Thymus (tissue), 14 donors: ENCODE measurements at places on chromosomes 1 and 21.

DNA sequence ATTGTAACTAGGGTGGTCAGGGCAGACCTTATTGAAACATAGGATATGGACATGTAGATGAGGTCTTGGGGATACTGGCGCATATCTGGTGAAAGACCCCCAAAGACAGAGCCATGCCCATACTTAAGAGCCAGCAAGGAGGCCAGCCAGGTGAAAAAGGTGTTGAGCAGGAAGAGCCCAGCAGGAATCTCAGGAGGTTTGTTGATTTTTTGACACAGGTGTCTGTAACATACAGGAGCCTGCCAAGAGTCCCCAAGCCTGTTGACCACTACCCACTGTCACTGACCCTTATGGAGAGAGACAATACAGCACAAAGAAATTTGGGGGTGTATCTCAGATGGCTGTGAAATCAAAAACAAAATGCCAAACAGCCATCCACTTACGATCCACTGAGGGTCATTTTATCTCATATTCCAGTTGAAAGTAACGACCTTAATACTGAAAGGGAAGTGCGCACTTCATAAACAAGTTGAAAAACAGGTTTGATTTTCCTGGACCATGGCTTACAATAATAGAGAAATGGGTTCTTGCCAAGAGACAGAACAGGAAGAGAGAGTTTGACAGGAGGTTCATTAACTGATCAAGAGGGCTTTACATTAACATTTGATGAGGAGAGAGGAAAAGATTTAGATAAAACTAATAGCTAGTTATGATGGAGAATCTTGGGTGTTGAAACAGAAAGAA lies 163.6 kb downstream of the GLUL start:
- DNase-seq = no peak
- H3K27ac ChIP-seq = no peak overlapping the region
- H3K4me1 ChIP-seq = no peaks in the 10 kb centered on the region
- no peak overlapping the region for H3K4me3 ChIP-seq
- no peaks in the 10 kb centered on the region for H3K36me3 ChIP-seq

DNA sequence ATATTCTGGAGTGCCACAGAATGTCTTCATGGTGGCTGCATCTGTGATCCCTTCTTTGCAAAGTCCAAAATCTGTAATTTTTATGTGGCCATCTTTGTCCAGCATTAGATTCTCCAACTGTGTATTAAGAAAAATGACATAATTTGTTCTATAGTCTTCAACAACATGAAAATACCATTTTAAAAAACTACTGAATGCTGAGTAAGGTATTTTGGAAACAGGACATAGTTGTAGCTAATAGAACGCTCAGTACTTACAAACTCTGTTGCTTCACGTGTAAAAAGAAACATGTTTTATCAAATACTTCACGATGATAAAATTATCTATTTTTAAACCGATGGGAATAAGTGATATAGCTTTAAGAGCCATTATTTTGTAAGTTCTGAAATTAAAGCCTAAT lies 286.3 kb downstream of the AKT3 start:
- H3K27ac ChIP-seq = no peak overlapping the region
- DNase-seq = no peak
- H3K4me3 ChIP-seq = no peak overlapping the region
- no peaks in the 10 kb centered on the region for H3K4me1 ChIP-seq
- H3K36me3 ChIP-seq = peaks cover 7% of the 10 kb centered on the region

DNA sequence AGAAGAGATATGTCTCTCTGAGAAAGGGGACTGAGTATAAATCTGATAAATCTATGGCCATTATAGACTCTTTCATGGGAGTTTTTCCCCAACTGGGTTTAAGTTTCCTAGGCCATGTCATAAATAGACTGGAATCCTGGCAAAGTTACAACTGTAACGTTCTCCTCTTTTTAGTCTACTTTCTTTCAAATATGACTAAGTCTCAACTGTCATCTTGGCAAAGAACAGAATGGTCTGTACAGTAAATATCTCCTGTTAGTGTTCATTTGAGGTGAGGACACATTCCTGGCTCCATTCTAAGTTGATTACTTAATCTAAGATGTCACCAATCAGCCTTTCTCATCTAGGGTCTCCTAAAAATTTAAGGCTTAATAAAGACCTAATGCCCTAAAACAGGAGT lies 300.5 kb downstream of the BRINP2 start:
- no peaks in the 10 kb centered on the region for H3K36me3 ChIP-seq
- H3K27ac ChIP-seq = no peak overlapping the region
- DNase-seq = no peak
- no peaks in the 10 kb centered on the region for H3K4me1 ChIP-seq
- no peaks in the 10 kb centered on the region for H3K27me3 ChIP-seq
- H3K4me3 ChIP-seq = no peak overlapping the region

DNA sequence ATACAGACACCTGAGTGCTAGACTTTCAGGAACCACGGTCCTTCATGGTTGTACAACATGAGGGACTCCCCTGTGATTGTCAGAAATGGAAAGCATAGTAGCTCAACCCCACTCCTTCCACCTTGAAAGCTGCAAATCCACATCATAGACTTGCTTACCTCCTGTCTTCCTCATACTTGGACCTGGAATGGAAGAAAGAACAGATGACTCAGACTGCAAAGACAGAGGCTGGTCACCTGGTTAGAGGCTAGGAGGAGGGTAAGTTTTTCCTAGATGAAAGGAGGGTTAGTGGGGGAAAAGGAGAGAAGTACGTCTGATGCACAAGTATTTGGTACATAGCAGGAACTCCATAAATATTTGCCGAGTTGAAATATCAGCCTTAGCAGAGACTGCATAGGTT lies 37.2 kb downstream of the LRRC71 start:
- no peak for DNase-seq
- H3K4me3 ChIP-seq = no peak overlapping the region
- H3K4me1 ChIP-seq = no peaks in the 10 kb centered on the region

DNA sequence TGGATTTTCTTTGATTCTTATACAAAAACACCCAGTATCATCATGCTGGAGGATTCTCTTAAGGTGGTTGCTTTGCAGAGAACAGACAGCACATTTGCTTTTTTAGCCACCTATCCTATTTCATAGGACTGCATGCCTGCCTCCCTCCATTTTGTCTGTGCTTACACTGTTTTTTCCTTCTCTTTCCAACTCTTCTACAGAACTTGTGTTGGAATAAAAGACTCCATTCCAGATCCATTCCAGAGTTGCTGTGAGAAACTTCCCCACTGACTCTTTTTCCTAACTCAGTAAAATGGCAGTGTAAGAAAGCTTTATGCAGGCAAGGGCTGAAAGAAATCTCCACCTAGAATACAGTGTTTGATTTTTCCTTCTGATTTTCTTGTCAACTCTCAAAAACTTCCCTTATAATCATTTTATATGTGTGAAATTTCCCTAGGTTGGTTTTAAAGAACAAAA lies 5.2 kb upstream of the ARID1A start:
- no peak overlapping the region for H3K4me3 ChIP-seq
- no peaks in the 10 kb centered on the region for H3K27me3 ChIP-seq
- peaks cover 32% of the 10 kb centered on the region for H3K4me1 ChIP-seq
- H3K36me3 ChIP-seq = no peaks in the 10 kb centered on the region
- no peak for DNase-seq

- H3K4me1 ChIP-seq = no peaks in the 10 kb centered on the region
- H3K27me3 ChIP-seq = no peaks in the 10 kb centered on the region
- H3K27ac ChIP-seq = no peak overlapping the region
- no peaks in the 10 kb centered on the region for H3K36me3 ChIP-seq
Measured at GRCh38 chr21:34182436-34182835, 109.1 kb downstream of the MRPS6 start.

- no peak overlapping the region for H3K27ac ChIP-seq
- no peaks in the 10 kb centered on the region for H3K36me3 ChIP-seq
- H3K27me3 ChIP-seq = peaks cover 5% of the 10 kb centered on the region
- no peak overlapping the region for H3K4me3 ChIP-seq
- DNase-seq = no peak
Measured at GRCh38 chr1:34444516-34444915, 267.8 kb downstream of the C1orf94 start.

DNA sequence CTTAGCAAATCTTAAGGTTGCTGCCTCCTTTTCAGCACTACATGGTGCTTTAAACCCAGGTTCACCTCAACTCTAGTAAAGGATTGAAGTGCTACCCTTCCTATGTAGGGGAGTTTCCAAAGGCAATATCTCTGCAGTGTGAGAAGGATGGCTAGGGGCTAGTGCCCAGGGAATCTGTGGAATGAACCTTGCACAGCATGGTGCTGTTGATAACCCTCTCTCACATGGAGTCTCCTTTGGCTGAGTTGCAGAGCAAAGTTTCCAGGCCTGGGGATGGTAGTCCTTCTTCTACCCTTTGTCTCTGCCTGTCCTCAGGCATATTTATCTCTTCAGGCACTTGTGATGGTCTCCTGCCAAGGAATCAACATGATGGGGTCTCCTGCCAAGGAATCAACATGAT lies 59.4 kb downstream of the AXDND1 start:
- H3K27ac ChIP-seq = no peak overlapping the region
- H3K27me3 ChIP-seq = no peaks in the 10 kb centered on the region
- no peak for DNase-seq
- H3K4me1 ChIP-seq = no peaks in the 10 kb centered on the region
- H3K36me3 ChIP-seq = no peaks in the 10 kb centered on the region

DNA sequence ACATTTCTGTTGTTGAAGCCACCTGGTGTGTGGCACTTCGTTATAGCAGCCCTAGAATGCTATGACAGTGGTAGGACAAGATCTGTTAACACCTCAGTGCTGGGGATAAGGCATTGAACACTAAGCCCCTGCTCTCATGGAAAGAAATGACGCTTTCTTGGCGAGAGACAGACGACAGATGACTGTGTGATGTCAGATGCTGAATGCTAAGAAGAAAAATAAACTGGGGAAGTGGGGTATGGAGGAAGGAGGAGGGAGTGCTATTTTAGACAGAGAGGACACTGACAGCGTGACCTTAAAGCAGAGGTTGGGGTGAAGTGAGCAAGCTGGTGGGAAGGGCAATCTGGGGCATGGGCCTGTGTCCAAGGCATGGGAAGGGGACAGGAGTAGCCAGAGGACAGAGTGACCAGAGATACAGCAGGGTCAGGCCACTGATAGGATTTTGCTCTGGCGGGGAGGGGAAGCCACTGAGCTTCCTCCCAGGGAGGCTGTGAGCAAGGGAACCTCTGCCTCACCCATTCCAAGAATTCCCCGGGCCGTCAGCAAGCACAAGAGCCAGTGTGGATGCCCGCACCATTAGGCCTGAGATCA lies 15.2 kb downstream of the DOP1B start:
- H3K4me1 ChIP-seq = no peaks in the 10 kb centered on the region
- no peak overlapping the region for H3K27ac ChIP-seq
- no peaks in the 10 kb centered on the region for H3K27me3 ChIP-seq

GRCh38 chr21:46421756-46422555 lies 36.7 kb upstream of the DIP2A start:
- peaks cover 44% of the 10 kb centered on the region for H3K4me1 ChIP-seq
- no peak overlapping the region for H3K27ac ChIP-seq
- H3K4me3 ChIP-seq = no peak overlapping the region

DNA sequence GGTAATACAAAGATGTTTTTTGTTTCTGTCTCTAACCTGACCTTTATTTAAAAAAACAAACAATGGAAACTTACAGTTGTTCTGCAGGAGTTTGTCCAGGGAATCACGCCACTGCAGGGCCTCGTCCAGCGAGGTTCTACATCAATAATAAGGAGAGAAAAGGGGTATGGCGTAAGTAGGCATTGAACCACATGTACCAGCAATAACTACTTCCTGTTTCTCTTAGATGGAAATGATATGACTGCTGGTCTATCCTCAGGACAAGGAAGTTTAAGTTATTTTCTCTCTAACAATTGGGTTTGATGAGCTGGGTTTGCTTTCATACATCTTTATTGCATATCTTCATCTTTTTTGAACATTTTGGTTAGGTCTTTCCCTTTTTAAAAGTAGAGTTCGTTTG lies 40.9 kb downstream of the RGS5 start:
- no peaks in the 10 kb centered on the region for H3K27me3 ChIP-seq
- no peak overlapping the region for H3K27ac ChIP-seq
- DNase-seq = no peak
- no peak overlapping the region for H3K4me3 ChIP-seq

DNA sequence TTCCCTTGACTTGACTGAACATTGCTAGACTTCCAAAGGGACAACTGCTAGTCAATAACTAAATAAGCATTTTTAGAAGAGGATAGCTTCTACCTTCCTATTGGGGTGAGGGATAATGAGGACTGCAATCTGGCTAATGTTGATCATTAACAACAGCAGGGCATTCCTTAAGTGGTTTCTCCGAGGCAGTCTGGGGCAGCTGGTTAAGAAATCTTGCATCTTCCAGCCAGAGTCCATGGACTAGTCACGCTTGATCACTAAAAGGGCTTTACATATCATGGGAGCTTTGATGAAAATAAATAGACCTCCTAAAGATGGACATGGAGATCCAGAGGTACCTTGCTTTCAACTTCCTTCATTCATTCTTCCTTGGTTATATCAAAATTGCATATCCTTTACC lies 329.4 kb upstream of the ESRRG start:
- no peaks in the 10 kb centered on the region for H3K27me3 ChIP-seq
- no peaks in the 10 kb centered on the region for H3K4me1 ChIP-seq
- no peaks in the 10 kb centered on the region for H3K36me3 ChIP-seq

GRCh38 chr1:90074970-90075391 lies 80.1 kb downstream of the ZNF326 start:
- H3K4me3 ChIP-seq = no peak overlapping the region
- H3K4me1 ChIP-seq = no peaks in the 10 kb centered on the region
- H3K36me3 ChIP-seq = no peaks in the 10 kb centered on the region
- no peak for DNase-seq
- H3K27me3 ChIP-seq = no peaks in the 10 kb centered on the region
- H3K27ac ChIP-seq = no peak overlapping the region

- H3K4me1 ChIP-seq = no peaks in the 10 kb centered on the region
- H3K4me3 ChIP-seq = no peak overlapping the region
- H3K36me3 ChIP-seq = no peaks in the 10 kb centered on the region
- H3K27me3 ChIP-seq = no peaks in the 10 kb centered on the region
Measured at GRCh38 chr1:96508233-96508632, 213.4 kb upstream of the PTBP2 start.

DNA sequence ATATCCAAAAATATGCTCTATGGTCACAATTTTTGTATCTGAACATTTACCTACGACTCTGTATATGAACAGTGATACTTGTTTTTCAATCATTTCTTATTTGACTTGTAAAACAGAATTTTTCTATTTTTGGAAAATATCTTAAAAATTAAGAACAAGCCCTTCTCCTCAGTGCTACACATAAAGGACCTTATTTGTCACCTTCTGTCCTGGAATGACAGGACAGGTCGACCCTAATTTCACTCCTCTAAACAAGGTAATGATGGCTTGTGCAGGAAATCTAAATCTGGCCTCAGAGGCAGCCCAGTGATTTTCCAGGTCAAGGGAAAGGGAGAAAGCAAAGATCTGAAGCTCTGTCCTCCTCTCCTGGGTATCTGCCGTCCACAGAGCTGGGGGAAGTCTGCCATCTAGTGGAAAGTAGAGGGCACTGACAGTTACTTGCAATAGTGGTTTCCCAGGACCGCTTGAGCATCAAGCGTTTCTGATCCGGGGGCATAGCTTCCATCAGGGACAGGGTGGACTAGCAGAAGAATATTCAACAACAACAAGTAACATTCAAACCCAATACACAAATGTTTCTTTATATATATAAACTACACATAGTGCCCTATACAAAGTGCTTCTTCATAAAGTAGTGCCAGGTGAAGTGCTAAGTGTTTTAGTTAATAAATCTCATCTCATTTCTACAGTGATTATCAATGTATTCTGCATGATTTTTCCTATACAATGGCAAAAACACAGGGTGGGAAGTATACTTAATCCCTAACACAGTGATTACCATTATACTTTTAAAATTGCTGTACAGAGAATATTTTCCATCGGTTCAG lies 74.6 kb downstream of the SLC25A24 start:
- H3K4me1 ChIP-seq = no peaks in the 10 kb centered on the region
- H3K27me3 ChIP-seq = no peaks in the 10 kb centered on the region
- DNase-seq = peak; percentile 84
- no peaks in the 10 kb centered on the region for H3K36me3 ChIP-seq

- peaks cover 84% of the 10 kb centered on the region for H3K4me1 ChIP-seq
- H3K27ac ChIP-seq = peak overlapping the region; percentile 5
- no peak overlapping the region for H3K4me3 ChIP-seq
- peaks cover 24% of the 10 kb centered on the region for H3K36me3 ChIP-seq
Measured at GRCh38 chr1:230128569-230129285, 61.7 kb downstream of the GALNT2 start.
